ENCODE measurements at places on chromosomes 1 and 21.

- no peak for DNase-seq
Observed at GRCh38 chr1:82152356-82153271, 351.9 kb downstream of the ADGRL2 start.

GRCh38 chr1:192767798-192768197 lies 41.0 kb upstream of the RGS2 start:
- DNase-seq, result no peak

GRCh38 chr1:44031252-44032169 lies at the start of gene SLC6A9:
Gene SLC6A9, minus strand, starts transcription at chr1:44031462. Its CDS starts 7,185 bp downstream, at chr1:44024277.
- no peak for DNase-seq

DNA sequence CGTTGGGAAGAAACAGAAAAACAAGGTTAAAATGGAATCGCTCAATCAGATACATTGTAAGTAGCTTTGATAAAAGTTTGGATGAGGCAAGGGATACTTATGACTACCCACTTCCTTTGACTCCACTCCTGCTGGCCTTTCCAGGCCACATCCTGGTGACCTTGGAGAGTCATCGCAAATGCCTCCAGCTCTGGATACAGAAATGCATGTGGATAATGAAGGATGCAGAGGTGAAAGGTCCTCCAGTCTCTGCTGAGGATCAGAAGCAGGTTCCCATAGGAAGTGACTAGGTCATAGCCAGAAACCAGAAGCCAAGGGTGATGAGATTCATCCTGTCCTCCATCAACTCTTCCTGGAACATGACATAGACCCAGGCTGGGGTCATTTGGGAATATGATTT lies 6.2 kb upstream of the CAMK1G start:
- DNase-seq, result no peak

DNA sequence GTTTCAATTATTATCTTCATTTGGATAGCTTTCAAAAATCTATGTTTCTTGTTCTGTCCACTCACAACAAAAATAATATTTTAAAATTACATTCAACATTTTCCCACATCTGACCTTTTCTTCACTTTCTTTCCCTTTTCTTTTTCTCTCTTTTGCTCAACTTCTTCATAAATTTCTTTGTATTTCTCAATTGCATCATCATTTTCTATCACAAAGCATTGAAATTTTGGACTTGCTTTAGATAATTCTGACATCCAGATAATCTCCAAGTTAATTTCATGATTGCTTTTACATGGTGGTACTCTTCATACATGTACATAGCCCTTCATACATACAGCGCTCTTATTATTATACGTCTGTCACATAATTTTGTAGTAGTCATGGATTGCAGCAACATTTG lies 30.2 kb downstream of the NUF2 start:
- no peak for DNase-seq

DNA sequence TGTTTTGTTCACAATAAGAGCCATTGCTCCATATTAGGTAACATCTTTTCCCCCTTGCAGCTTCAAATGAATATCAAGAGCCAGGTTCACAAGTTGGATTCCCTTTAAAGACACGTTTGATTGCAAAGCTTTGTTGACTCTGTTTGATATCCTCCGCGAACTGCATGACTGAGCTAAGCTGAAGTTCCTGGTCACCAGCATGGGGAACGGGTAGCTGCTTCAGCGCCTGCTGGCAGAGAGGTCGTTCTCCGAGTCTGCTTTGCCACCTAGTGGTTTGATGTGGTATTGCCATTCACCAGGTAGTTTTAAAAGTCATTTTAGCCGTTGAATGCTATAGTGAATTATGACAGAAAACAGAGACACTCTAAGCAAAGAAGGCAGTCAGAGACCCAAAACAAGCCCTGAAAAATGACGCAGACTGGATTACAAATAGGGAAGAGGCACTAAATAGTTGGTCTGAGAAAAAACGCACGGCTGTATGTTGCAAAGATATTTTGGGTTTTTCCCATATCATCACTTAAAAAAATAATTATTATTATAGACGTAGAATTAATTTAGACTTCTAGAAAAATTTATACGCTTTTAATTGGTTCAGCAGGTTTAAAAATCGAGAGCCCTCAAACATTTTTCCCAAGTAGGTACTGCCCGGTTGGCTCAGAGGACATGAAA lies 193.5 kb upstream of the FMN2 start:
- no peak for DNase-seq

DNA sequence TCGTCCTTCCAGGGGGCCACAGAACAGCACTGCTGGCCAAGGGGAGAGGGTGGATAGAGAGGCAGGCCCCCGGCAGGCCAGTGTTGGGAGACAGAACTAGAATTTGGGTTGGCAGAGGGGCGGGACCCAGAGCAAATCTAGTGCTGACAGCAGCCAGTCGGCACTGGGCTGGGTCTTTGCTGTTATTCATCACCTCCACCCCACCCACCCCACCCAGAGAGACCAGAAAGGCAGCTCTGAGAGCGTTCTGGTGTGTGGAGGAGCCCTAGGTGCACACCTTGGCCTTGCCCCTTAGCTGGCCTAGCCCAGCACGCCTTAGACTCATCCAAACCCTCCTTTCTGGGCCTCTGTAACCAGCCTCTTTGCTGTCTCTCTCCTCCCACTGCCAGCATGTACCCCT lies 6.4 kb upstream of the PKP1 start:
- no peak for DNase-seq

DNA sequence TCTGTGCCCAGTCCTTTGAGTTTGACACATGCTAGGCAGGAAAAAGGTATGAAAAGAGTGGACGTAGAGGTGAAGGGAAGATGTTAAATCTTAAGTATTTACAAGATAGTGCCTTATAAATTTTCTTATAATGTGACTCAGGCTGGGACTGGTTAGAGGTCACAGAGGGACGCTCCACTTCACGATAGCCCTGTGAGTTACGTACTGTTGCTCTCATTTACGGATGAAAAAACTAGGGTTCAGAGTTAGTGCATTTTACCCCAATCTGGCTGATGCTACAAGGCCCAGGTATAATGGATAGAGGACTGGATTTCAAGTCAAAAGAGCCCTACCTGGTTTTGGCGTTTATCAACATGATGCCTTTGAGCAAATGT lies 1.4 kb upstream of the TUT4 start:
- no peak for DNase-seq

Measured in esophagus squamous epithelium (tissue), 5 donors.